ENCODE measurements at places on chromosomes 13 and 19.

GRCh38 chr13:28621449-28621848 is 37.5 kb upstream of the POMP start:
- no peak for DNase-seq

DNA sequence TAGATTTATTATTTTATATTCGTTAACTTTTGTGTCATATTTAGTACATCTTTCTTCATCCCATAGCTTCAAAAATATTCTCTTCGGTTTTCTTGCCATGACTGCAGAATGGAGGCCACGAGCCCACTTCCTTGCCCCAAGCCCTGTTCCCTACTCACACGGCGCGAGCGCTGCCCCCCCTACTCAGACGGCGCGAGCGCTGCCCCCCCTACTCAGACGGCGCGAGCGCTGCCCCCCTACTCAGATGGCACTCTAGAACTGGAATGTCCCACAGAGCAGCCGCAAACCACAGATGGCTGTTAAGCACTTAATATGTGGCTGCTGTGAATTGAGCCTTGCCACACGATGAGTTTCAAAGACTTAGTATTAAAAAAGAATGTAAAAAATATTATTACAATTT is 102.2 kb upstream of the PEG3 start:
- no peak for DNase-seq

DNA sequence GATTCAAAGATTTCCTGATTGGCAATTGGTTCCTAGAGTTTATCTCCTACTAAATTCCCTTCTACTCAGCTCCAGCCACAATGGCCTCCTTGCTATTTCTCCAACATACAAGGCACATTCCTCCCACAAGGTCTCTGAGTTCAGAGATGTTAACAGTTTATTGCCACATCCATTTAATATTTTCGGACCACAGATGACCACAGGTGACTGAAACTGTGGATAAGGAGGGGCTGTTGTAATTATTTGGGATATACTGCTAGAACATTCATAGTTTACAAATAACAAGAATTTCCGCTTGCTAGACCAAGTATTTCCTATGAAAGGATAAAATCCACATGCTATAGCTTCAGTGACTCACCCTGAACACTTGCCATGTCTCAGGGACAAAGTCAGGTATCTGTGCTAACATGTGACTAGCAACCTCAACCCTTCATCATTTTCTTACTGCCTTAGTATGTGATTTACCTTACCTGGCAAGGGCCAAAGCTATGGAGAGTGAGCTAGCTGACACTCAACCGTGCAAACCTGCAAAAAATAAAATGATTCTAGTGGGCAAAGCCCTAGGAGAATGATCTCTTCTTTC is 117.7 kb downstream of the TBC1D4 start:
- DNase-seq = no peak

DNA sequence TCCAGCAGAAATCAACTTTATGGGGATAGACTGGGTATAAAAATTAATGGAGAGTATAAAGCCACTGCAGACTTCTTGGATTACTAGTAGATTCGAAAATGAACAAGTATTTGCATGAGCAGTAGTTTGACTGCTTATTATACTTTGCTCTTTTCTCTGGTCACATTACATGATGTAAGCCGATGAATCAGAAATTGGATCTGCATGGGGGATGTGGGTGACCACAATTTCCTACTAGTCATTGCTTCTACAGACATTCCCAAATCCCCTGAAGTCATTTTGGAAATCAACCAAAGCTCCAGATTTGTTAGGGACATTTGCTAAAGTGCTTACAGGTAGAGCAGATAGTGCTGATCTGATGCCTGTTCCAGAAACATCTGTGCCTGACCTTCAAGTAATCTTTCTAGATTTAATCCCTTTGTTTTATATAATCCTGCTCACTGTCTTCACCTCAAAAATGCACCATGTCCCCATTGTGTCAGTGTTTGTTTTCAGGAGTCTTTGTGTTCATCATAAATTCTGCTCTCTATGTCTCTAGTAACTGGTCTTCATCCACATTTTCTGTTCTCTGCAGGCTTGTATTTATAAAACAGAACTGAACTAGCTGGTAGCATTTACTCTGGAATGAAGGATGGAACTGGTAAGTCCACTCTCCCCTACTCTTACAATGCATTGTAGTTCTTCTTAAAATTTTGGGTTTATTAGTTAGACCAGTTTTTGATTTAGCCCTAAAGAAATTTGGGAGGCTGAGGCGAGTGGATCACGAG is 201.5 kb upstream of the CSNK1A1L start:
- DNase-seq = no peak

- DNase-seq = no peak
Measured at GRCh38 chr19:44968118-44968517, 12.9 kb downstream of the CLPTM1 start.

GRCh38 chr13:104534847-104535246 is 1468.6 kb upstream of the SLC10A2 start:
- DNase-seq = no peak

DNA sequence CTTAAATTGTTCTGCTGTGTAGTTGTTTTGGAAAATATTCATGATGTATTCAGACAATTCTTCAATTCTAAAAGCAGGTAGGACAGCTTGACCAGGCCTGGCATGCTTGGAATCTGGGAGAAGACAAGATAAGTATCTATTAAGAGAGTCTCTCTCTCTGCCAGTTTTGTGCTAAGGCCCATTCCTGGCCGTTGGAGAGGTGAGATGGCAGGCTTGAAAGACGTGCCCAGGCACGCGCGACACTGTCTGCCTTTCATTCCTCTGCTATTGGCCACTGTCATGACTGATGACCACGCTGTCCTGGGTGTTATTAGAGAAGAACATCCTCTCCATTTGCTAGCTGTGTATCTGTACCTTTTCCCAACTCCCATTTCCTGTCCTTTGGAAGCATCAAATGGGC is 90.3 kb downstream of the LHFPL6 start:
- no peak for DNase-seq

GRCh38 chr19:10052602-10053360 is 33.3 kb upstream of the SHFL start:
- no peak for DNase-seq

GRCh38 chr13:110581506-110582185 is 20.1 kb upstream of the RAB20 start:
- DNase-seq = no peak

DNA sequence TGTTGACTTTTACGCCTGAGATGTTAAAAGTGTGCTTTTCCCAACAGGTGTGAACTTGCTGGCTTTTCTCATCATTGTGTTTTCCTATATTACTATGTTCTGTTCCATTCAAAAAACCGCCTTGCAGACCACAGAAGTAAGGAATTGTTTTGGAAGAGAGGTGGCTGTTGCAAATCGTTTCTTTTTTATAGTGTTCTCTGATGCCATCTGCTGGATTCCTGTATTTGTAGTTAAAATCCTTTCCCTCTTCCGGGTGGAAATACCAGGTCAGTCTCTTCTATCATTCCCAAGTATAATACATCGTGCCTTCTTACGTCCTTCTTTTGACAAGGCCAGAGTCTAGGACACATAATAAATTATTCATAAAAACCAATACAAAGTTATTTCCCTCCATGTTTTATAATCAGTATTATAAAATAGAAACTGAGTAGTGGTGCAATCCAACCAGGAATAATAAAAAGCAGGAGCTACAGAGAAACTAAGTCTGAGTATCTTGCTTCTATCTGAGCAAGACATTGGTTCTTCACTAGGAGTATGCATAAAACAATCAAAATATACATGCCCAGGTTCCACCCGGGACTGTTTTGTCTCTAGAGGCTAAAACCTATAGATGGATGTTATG is 57.9 kb downstream of the RXFP2 start:
- no peak for DNase-seq

DNA sequence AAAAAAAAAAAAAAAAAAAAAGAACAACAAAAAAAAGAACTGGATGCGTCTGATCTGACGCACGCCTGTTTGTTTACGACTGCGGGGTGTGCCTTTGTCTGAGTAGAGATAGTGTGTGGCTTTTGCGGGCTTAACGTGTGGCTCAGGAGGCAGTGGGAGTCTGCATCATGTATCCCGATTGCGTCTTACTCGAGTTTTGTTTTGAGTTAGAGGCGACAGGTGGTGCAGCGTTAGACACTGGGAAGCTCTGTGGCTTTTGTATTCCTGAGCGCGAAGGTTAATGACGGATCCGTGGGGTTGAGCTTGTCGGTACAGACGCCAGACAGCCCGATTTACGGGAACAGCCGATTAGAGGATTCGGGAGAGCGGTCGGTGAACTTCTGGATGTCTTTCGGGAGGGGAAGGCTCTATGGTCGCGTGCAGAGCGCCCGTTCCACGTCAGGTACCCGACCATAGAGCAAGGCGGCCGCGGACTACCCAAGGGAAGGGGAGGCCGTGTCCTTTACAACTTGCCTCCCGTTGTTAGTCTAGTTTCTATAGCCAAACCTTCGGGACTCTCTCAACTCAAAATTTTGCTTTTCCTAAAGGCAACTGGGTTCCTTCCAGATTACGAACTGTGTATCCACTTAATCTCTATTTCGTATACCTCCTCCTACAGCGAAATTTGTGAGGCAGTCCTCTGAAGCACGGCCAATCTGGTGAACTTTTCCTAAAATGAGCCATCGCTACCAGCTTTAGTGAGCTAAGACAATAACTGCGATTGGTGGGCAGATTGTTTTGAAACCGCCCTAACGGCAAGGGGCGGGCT is 926 bp upstream of the HNRNPUL1 start:
- peak; percentile 81 for DNase-seq

GRCh38 chr19:6108721-6109633 is 1.3 kb downstream of the RFX2 start:
- peak; percentile 74 for DNase-seq

All from CD4-positive, alpha-beta T cell treated with Interleukin-6 for 4 hours (primary cell).